Aortic smooth muscle cell (primary cell): ENCODE measurements at places on chromosomes 12 and 14. TPM values are rescaled to one million over a fixed set of nuclear protein-coding genes. Genes with fewer than 3 reads are reported as not detected.

LAG3 gene
- total RNA-seq: under 0.01 and 0.12 TPM in 2 replicates

ARHGAP9 gene
- not detected in 2 replicates for total RNA-seq

CMA1 gene
- not detected in 2 replicates for total RNA-seq

RNASE1 gene
- total RNA-seq: 3.6 and 7.1 TPM in 2 replicates

KERA gene
- total RNA-seq: not detected in 2 replicates
